Progenitor cell of endocrine pancreas (in vitro differentiated cells): ENCODE measurements at places on chromosomes 11 and 22. TPM values are rescaled to one million over a fixed set of nuclear protein-coding genes. Genes with fewer than 3 reads are reported as not detected.
A peak's percentile ranks its signal among the peaks of the same experiment; 100 is the strongest.

PATE2 gene
- 0.29 TPM in 1 of 2 replicates, not detected in the other for total RNA-seq

HEPN1 gene
- total RNA-seq = not detected in 2 replicates

CATSPER1 gene
- total RNA-seq = not detected in 2 replicates

- no peaks in the 10 kb centered on the region for H3K36me3 ChIP-seq
- H3K4me3 ChIP-seq = no peak overlapping the region
- H3K27me3 ChIP-seq = no peaks in the 10 kb centered on the region
- DNase-seq = no peak
These were observed 11.8 kb upstream of the FXYD2 start for GRCh38 chr11:117836077-117836960.

DNA sequence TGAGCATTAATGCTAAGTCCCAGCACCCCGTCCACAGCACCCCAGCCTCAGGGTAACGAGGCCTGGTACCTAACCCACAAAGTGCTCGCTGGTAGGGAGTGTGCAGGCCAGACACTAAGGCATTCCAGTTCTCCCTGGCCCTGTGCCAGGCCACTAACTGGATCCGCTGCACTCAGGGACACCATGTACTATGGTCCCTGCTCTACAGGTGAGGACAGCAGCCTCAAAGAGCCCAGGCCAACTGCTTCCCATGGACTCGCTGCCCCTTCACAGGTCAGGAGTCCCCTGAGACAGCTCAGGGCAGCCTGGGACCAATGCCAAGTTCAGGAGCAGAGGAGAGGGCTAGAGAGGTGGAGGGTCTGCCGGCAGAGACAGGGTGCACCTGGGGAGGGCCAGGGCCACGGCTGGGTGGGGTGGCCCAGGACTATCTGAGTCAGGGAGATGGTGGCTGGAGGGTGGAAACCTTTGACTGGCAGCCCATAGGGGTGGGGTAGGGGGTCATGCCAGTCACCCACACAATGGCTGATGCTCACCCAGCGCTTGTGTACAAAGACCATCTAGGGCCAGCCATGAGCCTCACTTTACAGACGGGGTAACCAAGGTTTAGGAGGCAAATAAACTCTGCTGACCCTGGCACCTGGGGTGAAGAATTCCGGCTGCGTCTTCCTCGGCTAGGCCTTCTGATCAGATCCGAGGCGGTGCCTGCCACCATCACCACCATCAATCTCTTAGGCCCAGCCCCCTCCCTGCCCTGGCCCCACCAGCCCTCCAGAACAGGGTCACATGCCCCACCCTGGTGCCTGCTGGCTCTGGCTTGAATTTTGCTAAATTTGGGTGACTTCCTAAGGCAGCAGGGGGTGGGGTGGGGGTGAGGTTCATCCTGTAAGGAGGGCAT lies 5.6 kb downstream of the OSBPL5 start:
- no peaks in the 10 kb centered on the region for H3K36me3 ChIP-seq
- peaks cover 76% of the 10 kb centered on the region for H3K27me3 ChIP-seq
- DNase-seq = no peak
- no peak overlapping the region for H3K27ac ChIP-seq
- H3K4me3 ChIP-seq = peak overlapping the region; percentile 68
- peaks cover 5% of the 10 kb centered on the region for H3K4me1 ChIP-seq
